ENCODE measurements at places on chromosomes 6 and 20.
A peak's percentile ranks its signal among the peaks of the same experiment; 100 is the strongest.

- DNase-seq: no peak
These were observed 147.4 kb downstream of the BACH2 start for GRCh38 chr6:90149280-90149679.

GRCh38 chr6:129901910-129902309, 40.8 kb upstream of the TMEM244 start:
- no peak for DNase-seq

GRCh38 chr20:10572853-10573252, 100.9 kb downstream of the JAG1 start:
- no peak for DNase-seq

DNA sequence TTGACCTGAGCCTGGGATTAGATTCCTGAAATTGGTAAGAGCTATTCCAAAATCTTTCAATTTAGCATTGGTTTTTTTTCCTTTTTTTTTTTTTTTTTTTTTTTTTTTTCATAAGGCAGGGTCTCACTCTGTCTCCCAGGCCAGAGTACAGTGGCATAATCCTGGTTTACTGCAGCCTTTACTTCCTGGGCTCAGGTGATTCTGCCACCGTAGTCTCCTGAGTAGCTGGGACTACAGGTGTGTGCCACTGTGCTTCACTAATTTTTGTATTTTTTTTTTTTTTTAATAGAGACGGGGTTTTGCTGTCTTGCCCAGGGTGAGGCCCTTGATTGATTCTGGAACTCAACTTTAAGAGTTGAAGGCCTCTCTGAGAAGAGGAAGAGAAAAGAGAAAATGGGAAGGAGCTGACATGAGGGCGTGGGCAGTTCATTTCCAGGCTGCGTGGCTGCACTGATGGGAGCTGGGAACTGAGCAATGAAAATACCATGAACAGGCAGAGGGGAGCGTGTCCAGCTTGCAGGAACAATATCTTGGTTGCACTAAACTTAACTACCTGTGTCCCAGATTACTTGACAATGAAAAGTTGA, 24.6 kb downstream of the KDM1B start:
- DNase-seq: no peak

DNA sequence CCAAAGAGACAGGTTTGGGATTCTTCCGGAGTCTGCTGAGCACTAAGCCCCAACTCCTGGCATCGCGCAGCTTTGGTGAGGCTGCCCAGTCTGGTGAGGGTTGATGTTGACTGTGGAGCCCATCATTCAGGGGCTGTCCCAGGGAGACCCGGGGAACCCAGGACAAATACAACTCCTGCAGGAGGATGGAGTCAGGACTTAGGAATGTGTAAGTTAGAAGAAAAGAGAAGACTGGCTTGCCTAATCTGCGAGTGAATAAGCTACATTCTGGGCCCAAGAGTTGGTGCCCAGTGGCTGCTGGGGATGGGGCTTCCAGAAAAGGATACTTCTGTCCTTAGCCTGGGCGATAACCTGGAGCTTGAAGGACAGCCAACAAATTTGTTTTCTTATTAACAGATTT, 47.9 kb downstream of the STK35 start:
- DNase-seq: no peak

DNA sequence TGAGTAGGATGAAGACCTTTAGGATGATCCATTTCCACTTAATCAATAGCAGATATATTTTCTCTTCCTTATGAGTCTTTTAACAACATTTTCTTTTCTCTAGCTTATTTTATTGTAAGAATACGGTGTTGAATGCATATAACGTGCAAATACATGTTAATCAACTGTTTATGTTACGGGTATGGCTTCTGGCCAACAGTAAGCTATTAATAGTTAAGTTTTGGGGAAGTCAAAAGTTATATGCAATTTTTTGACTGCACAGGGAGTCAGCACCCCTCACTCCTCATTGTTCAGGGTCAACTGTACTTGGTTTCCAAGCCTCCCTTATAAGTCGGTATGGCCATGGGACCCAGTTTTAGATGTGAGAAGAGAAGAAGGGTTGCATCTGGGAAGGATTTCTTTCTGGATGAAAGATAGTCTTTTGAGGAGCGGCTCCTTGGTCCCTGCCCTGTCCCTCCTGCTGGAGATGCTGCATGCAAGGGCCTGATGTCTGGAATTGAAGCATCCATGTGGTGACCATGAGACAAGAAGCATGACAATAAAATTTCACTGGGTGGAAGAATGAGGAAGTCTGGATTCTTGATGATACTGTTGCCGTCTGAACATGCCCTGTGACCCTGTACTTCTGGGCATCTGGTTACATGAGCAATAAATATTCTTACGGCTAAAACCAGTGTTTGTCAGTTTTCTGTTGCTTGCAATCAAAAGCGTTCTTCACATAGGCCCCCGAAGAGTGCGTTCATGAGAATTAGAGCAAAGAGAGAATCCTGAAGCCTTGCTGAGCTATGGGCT, 194.7 kb upstream of the PMEPA1 start:
- DNase-seq: no peak

DNA sequence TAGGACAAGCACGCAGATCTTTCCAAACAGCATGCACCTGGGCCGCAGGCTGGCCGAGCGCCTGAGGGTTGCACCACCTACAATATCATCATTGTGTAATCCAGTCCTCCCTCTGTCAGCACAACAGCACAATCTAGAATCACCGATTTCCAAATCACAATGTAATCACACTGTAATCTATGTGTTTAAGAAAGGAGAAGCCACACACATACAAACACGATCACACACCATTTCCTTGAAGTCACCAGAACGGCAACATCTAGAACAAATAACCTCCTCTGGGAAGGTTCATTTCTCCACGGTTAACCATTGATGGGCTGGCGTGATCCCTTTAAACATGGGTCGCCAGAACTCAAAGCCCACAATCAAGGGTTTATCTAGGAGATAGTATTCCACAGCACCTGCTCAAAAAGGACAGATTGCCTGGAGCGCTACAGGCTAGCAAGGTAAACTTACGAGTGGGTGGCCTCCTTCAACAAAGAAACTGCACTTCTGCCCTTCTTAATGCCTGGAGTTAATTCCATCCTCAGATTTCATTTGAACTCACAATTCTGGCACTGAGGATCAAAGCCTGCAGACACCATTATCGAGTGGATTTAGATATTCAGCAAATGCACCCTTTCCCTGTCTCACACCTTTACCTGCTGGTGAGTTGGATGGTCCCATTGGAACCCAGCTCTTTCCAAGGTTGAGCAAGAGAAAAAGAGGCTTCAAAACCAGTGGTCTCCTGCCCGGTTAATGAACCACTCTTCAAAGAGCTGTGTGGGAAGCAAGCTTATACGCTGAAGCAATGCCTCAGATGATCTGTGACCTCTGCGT, 83.8 kb upstream of the FOXQ1 start:
- no peak for DNase-seq

DNA sequence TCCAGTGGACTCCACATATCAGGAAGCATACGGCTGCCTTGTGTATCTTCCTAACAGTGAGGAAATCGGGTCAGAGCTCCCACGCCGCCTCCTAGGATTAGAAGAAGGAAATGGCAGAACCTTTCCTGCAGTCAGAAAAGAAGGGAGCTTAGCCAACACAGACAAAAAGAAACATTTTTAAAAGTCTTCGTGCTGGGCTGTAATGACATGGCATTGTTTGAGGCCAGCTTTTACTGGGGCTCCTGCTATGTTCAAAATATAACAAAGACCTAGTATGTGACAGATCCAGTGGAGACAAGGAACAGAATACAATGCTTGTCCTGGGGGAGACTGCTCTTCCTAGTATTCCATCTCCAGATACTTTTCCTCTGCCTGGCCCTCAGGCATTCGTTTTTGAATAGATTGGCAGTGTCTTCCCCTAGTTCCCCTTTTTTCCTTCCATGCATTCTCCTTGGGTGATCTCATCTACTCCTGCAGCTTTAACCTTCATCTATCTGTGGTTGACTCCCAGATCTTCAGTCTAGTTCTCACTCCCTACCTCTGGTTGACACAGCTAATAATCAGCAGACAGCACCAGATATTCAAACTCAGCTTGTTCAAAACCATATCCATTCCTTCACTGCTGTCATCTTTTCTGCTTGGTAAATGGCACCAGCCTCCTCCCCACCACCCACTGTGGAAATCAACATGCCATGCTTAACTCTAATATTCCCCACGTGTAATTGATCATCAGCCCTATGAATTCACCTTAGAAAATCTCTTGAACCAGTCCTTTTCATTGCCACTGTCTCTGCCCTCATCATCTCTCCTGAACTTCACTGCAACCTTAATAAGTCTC, 94.5 kb upstream of the VSTM2L start:
- DNase-seq: no peak

DNA sequence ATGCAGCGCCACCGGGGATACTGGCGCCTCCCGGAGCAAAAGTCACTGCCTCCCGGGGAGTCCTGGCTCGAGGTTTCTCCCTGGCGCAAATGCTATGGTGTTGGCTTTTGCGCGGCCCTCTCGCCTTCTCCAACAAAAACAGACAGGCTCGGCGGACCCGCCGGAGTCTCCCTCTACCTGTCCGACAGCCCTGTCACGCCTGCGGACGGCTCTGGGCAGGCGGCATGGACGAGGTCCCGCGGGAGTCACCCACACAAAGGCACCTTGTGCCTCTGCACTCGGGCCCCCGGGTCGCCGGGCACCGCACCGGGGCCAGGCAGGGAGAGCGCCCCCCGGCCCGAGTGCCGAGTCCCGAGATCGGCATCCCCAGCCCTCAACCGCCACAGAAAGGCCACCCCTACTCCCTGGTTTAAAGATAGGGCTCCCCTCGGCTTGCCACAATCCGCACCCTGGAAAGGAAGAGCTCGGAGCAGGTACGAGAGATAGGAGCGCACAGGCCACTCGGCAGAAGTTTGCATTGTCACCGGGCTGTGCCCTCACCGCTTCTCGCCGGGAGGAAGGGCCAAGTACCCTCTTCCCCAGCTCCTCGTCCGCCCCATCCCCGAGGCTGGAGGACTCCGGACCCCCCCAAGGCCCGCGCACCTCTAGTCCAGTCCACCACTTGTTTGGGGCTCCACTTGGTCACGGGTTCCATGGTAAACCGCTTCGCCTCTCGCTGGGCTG, 903 bp downstream of the CNKSR3 start:
- no peak for DNase-seq

DNA sequence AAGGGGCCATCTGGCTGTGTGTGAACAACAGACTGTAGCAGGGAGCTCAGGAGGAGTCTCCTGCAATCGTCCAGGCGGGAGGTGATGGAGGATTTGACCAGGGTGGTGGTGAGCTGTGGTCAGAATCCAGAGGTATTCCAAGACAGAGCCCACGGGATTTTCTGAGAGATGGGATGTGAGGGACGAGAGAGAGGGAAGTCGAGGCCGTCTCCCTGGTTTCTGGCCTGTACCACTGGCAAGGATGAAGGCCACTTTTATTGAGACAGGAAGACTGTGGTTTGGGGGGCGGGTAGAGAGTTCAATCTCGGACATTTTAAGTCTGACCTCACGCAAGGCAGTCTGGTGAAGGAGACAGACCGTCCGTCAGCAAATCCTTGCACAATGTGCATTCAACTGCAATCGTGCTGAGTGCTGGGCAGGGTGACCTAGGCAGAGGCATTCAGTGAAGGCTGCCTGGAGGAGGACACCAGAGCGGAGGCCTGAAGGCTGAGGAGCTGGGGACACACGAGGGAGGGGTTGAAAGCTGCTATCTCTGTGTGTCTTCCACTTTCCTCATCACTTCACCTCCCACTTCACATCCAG, 53.9 kb downstream of the PREX1 start:
- peak; percentile 59 for DNase-seq

DNA sequence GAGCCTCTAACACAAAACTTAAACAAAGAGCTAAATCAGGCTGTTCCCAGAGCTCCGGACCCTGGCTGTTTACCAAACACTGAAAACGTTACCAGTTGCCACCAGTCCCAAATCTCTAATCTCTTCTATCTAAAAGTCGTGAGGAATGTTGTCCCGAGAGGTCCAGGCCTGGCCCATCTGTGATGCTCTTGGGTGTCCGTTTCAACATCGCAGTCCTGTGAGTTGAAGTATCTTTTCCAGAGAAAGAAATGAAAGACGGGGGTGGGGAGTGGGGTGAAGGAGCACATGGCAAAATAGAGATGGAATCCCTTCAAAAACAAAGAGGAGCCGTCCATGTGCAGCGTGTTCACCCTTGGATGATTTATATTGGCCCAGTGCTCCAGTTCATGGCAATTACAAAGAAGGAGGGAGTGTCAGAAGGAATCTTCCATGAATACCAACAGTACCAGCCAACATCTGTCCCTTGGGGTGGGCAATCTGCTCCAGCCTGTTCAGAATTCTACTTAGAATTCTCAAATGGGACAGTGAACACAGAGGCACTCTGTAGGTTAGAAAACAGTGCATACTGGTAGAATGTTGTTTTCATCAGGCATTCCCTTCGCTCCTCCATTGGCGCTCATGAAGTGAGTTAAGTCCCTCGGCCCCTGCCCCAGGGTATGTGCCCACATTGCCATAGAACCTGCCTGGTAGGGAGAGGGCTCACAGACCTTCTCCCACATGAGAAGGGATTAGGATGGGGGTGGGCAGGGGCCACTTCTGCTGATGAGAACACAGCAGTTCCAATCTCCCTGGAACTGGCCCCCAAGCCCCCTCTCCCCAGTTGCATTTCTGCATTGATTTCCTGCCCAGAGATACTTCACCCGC, 112.1 kb downstream of the LY86 start:
- no peak for DNase-seq

GRCh38 chr6:46184114-46184513, 13.3 kb upstream of the ENPP5 start:
- peak; percentile 72 for DNase-seq
